ENCODE measurements at places on chromosomes 2 and 18.

DNA sequence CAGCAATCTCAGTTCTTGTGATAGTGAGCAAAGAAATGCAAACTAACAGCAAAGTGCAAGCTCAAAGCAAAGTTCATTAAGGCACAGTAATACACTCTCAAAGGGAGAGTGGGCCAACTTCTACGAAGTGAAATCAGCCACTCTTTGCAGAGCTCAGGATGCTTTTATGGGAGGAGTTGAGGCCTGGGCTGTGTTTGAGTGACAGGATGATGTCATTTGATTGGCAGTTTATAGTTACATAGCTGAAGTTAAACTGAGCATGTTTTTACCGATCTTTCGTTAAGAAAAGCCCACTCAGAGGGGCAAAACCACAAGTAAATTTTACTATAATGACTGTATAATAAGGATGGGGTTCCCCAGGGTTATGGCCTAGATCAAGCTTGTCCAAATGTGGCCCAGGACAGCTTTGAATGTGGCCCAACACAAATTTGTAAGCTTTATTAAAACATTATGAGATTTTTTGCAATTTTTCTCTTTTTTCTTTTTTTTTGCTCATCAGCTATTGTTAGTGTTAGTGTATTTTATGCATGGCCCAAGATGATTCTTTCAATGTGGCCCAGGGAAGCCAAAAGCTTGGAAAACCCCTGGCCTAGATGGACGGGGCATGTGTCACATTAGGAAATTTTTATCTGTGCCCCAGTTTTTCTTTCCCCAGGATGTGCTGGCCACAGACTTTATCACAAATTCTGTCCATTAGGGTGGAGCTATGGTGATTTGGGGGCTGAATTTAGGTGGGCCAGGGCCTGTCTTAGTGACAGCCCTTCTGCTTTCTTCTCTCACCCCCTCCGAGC, 8.3 kb upstream of the DNAH7 start:
- DNase-seq = no peak

DNA sequence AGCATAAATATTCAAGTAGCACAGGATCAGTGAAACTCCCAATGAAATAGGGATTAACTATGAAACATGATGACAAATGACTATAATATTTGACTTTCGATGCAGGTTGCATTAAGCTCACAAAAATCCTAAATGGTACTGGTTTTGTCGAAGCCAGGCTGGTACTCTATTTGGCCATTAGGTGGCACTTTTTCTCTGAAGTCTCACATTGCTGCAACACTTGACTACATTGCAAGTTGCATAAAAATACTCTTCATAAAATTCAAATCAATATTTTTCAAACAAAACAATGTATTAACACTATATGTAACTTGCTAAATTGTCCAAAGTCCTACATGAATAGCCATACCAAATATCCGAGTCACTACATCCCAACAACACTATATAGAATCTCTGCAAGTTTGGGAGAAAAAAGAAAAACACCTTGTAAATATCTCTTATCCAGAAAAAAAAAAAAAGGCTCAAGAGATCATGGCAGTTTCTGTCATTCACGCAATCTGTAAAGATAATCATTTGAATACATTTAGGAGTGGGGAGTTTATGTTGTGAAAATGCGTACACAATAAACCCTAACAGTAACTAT, 9.5 kb downstream of the RTTN start:
- peak; percentile 79 for DNase-seq

DNA sequence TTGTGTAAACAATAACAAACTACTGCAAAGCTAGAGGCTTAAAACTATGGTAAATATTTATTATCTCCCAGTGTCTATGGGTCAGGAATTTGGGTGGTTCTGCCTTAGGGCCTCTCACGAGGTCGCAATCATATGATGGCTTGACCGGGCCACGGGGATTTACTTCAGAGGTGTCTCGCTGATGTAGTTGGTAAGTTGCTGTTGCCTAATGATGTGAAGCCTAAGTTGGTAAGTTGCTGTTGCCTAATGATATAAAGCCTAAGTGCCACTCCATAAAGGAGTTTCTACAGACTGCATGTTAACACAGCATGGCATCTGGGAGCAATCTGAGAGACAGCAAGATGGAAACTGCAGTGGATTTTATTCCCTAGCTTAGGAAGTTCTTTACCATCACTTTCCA, 35.8 kb downstream of the FMNL2 start:
- DNase-seq = no peak

- DNase-seq = no peak
These were observed 75.5 kb upstream of the CABLES1 start for GRCh38 chr18:23059541-23060465.

DNA sequence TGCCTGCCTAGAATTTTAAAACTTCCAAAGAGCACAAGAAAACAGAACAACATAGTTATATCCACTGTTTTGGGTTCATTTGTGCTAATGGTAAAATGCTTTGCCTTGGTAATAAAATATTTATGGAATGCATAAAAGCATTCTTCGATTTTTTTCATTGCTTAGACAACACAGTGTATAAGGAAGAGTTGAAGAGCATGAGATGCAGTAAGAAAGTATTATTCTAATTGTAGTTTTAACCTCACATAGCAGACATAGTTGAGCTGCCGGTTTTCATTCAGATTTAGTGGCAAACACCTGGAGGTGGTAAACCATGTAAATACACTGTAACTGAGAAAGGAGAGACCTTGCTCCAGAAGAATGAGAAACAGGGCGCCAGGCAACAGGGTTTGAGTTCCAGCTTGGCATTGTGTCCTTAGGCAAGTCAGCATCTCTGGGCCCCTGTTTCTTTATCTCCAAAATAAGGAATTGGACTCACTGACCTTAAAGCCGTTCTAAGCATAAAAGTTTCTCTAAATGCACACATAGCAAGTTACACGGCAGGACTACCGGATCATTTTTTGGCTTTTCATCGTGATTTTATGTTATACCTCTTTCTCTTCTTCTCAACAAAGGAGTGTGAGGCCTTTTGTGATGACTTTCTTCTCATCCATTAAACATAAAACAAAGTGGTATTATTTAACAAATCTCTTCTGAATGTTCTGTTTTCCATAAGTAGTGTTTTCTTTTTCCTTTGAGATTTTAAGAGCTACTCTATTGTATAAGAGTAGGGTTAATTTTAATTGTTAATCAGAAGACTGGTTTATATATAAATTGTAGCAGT, 7.9 kb downstream of the UGP2 start:
- DNase-seq = no peak

DNA sequence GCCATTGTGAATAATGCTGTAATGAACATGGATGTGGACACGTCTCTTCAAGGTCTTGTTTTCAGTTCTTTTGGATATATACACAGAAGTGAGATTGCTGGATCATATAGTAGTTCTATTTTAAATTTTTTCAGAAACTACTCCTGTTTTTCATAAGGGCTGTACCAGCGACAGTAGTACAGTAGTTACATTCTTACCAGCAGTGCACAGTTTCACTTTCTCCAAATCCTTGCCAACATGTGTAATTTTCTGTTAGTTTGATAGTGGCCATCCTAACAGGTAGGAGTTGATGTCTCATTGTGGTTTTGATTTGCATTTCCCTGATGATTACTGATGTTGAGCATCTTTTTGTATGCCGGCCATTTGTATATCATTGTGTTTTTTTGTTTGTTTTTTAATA, 81.7 kb downstream of the EPC2 start:
- DNase-seq = no peak

GRCh38 chr2:25964891-25965290, 17.4 kb downstream of the KIF3C start:
- DNase-seq = no peak

- DNase-seq = peak; percentile 91
These were observed 111.6 kb upstream of the CYP1B1 start for GRCh38 chr2:38187541-38188011.

GRCh38 chr2:14745288-14746076, 113.0 kb downstream of the LRATD1 start:
- no peak for DNase-seq
